CD4-positive, alpha-beta T cell treated with Interleukin-2 at 100 ng/mL for 4 hours (primary cell): ENCODE measurements at places on chromosomes 7 and 10.
A peak's percentile ranks its signal among the peaks of the same experiment; 100 is the strongest.

DNA sequence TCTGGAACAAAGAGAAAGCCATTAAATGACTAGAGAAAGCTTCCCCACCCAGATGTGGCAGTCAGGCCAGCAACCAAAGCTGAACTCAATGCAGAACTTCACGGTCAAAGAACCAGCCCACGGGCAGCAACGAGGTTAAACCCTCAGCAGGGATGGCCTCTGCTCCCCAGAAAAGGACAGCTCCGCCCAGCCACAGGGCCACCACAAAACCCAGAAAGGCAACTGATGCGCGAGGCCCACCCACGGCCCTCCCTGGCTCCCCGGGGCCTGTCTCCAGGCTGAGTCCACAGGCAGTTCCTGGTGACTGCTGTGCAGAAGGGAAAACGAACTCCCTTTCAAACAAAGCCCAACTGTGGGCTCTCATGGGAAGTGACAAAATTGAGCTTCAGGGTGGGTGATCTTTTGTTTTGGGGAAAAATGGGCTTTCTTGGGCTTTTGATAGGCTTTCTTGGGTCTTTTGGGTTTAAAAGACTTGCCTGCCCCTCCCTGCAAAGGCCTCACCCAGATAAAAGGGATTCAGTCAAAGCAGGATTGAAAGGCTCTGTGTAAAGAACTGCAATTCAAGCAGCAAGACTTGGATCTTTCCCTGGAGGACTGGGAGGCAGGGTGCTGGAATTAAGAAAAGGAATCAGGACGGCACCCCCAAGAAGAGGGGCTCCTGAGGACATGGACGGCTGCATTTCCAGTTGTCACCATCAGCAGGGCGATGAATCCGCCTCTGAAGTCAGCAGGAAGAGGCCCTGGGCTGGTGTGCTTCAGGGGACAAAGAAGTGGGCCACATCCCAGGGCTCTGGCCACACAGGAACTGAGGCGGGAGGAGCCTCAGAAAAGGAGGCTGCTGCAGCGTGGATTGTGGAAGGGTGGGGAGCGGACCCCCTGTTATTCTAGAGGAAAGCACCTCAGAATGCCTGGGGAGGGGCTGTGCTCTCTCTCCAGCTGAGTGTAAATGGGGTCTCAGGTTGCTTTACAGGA, 209.9 kb downstream of the USP6NL start:
- peak; percentile 5 for DNase-seq

DNA sequence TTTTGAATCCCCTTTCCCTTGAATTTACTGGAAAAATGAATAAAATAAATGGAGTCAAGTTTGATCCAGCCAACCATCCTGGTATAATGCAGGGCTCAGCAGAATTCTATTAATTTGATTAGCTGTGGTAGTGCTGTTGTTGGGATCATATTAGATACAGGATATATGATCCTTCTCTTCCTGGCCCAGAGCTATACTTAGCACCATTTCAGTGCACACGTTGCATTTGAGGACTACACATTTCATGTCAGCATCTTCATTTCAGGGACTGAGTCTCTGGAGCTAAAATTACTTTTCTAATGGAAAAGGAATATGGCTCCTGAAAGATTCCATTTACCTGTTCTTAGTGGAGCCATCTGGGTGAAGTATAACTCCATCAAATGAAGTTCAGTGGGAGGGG, 240.3 kb downstream of the BMPER start:
- no peak for DNase-seq

- DNase-seq: no peak
Observed at GRCh38 chr7:89926701-89927100, 227.6 kb upstream of the STEAP1 start.

GRCh38 chr7:90424720-90425119, 21.5 kb downstream of the CLDN12 start:
- no peak for DNase-seq

GRCh38 chr10:20890491-20891337, 6.4 kb downstream of the NEBL start:
- no peak for DNase-seq

DNA sequence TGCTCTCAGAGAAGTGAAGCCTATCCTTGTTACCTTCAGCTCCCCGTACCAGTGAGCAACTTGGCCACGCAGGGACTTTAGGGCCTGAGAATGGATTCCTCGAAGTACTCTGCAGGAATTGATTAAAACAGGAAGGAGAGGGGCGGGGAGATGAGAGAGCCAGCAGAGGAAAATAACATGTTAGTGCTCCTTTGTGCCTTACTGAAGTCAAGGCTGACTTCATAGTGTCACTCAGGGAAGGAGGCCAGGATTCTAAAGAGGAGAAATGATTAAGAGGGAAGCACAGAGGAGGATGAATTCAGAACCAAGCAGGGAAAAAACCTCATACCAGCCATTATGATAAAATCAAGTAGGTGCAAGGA, 195.6 kb upstream of the RHOBTB1 start:
- DNase-seq: no peak

- no peak for DNase-seq
Observed at GRCh38 chr10:129993621-129994020, 29.5 kb upstream of the EBF3 start.

GRCh38 chr7:68770649-68771048, 827.6 kb upstream of the AUTS2 start:
- DNase-seq: no peak

GRCh38 chr7:135744938-135745702, 3.5 kb downstream of the FAM180A start:
- DNase-seq: no peak

- DNase-seq: no peak
Observed at GRCh38 chr7:142611566-142612236, 137.6 kb upstream of the PRSS1 start.

DNA sequence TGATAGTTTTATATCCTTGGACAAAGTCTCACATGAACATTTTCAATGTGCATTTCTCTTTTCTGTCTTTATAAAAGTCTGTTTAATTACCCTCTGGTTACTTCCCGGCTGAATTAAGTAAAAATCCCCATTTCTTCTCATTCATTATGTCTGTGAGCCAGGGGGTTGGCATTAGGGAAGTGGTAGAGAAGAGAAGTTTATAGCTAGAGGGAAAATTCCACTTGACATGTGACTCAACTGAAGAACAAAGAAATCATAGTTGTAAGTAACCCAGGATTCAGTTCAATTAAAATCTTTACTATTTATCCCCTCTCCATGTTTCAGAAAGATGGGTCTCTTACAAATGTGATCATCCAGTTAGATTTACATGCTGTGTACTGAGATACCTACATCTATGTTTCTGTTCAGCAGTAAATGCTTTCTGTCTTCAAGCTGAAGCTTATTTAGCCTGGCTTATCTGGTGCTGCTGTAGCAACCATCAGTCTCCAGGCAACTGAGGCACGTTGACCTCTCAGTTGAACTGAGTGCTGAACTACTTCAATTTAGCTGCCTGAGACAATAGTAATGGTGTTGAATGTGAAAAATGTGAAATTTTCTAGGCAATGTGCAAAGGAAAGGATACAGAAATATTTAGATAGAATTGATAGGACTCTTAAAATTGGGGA, 181.6 kb downstream of the MLLT10 start:
- no peak for DNase-seq

- DNase-seq: peak; percentile 49
Observed at GRCh38 chr7:5693529-5693928, 87.9 kb downstream of the RNF216 start.

DNA sequence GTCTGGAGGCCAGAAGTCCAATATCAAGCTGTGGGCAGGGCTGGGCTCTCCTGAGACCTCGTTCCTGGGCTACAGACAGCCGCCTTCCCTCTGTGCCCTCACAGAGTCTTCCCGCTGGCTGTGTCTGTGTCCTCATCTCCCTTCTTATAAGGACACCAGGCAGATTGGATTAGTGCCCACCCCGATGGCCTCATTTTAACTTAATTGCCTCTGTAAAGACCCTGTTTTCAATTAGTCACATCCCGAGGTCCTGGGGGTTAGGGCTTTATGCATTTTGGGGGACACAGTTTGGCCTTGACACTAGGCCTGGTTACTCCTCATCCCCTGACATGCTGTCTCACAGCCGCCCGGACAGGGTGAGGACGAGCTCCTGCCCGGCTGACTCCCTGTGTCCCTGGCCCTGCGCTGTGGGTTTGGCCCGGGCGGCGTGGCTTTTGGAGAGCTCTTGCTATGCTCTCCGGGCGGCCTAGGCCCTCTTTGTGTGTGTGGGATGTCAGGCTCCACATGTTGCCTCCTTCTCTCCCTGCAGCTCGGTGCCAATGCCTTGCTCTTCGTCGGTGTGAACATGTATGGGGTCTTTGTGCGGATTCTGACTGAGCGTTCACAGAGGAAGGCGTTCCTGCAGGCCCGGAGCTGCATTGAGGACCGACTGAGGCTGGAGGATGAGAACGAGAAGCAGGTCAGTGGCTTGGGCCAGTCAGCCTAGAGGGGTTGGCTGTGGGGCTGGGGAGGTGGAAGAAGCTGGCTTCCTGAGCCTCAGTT, 18.2 kb downstream of the ADCY1 start:
- DNase-seq: no peak

DNA sequence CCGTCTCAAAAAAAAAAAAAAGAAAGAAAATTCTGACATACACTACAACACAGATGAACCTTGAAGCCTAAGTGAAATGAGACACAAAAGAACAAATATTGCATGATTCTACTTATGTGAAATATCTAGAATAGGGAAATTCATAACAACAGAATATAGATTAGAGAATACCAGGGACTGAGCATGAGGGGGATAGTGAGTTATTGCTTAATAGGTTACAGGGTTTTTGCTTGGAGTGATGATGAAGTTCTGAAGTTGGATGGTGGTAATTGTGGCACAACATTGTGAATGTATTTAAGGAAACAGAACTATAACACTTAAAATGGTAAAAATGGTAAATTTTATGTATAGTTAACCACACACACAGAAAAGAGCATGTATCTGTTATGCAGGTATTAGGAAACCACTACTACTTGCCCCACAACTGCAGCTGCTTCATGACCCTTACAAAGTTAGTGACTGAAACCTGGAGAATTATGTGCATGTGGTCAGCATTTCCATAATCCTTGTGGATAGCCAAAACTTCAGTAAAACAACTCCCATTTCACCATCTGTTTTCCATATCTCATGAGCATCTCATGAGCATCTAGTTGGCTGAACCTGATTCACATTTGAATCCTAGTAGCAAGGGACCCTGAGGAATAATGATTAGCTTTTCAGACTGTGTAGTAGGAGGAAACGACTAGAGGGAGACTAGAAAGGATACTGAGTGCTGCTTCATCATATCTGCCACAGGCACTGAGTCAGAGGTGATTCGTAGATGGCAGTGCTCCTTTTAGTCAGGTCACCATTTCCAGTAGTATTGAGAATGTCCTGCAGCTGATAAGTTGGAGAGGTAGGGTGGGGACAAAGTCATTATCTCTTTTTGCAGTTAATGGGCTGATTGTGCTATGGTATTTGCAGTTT, 26.3 kb downstream of the SAMD8 start:
- DNase-seq: peak; percentile 10

- DNase-seq: no peak
Observed at GRCh38 chr7:108598914-108599580, 29.4 kb downstream of the DNAJB9 start.

- DNase-seq: no peak
Observed at GRCh38 chr10:71260622-71261325, 48.4 kb downstream of the UNC5B start.

GRCh38 chr7:179209-179681, 13.1 kb upstream of the FAM20C start:
- no peak for DNase-seq

- peak; percentile 17 for DNase-seq
Observed at GRCh38 chr7:70695795-70696083, 436.2 kb upstream of the GALNT17 start.

- no peak for DNase-seq
Observed at GRCh38 chr7:405489-406211, 114.0 kb downstream of the PDGFA start.

GRCh38 chr7:16739863-16740622, 13.5 kb upstream of the TSPAN13 start:
- no peak for DNase-seq

GRCh38 chr10:86707505-86707904, 39.2 kb downstream of the LDB3 start:
- DNase-seq: no peak

GRCh38 chr7:8228766-8229674, 32.9 kb downstream of the ICA1 start:
- no peak for DNase-seq

- DNase-seq: peak; percentile 79
Observed at GRCh38 chr7:76302347-76303201, at the start of gene HSPB1. Gene HSPB1, plus strand, starts transcription at chr7:76302673. Its CDS starts 40 bp downstream, at chr7:76302713.

DNA sequence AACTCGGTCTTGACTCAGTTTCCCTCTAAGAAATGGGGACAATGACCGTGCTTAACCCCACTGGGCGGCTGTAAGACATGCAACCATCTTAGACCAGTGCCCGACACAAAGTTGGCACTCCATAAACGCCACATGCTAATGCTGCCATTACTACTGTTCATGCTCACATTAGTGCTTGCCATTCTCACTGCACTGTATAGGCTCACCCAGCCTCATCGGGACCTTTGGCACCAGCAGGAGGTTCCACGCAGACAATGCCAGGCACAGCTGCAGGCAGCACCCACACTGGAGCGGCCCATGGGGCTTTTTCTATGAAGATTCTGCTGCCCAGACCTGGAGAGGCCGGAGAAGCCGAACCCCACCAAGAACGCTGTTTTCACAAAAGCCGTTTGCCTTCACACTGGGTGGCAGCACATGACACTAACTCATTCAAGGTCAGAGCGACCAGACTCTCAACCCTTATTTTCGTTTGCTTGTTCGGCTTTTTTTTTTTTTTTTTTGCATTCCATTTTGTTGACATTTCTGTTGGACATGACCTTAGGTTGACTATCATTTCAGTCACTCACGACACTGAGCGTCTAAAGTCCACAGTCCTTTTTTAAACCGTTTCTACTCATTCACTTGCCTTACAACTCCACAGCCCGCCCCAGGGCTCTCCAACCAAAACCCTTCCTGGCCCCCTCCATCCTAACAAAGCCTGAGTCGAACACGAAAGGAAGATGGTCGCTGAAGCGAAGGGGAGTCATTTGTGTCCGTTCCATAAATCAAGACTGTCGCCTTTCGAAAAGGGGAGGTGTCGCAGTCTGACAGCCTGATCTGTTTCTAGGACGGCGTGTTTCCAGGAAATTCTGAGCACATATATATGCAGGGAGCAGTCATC, 124.4 kb upstream of the RNF32 start:
- DNase-seq: no peak

DNA sequence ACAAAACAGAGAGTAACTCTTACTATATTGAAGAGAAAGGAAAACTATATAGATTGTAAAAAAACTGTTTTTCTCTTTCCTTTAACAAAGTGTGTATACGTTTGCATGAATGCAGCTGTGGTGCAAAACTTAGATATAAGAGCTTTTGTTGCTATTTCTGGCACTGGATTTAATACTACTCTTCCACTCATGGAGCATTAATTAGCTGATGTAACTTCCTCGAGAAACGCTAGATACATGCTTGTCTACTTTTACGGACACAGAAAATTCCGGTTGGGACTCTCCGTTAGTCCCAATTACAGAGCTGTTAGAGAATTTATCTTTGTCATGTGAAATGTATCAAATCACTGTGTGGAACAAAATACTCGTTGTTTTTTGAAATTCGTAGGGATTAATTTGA, 135.5 kb downstream of the ZNF22 start:
- DNase-seq: no peak

DNA sequence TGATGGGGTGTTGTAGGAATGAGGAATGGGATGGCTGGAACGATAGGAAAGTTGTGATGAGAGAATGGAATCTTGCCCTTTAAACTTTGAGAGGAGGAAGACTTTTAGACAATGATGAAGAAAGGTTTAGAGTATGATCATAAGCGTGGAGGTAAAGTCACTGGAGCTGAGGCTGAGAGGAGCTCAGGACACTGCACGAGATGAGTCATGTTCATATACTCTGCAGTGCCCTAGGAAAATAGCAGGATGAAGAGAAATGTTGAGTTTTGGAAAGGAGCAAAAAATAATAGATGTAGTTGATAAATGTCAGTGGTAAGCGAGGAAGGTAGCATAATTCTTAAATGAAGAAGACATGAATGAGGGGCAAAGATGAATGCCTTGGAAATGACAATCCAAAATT, 28.3 kb upstream of the CUL1 start:
- DNase-seq: no peak
